Brain pericyte (primary cell): ENCODE measurements at places on chromosomes 13 and 19.

GRCh38 chr19:29450812-29451211 lies 75.0 kb upstream of the VSTM2B start:
- no peak for DNase-seq

DNA sequence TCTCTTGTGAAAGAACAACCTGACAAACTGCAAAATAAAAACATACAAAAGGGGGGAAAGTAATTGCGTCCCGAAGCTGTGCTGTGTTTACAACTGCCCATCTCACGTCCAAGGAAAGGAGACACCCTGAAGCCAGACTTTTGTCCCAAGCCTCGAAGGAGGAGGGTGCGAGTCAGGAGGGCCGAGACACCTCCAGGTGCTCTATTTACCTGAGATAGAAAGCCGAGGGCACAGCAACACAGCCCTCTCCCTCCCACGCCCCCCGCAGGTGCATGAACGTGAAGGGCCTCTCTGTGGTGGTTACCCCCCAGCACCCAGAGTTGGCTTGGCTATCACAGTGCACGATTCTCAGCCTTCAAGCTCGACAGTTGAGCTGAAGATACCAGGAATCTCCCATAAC lies 33.2 kb downstream of the NLRP13 start:
- no peak for DNase-seq

- no peak for DNase-seq
Measured at GRCh38 chr19:45245334-45245787, at the start of gene EXOC3L2. TSS of gene EXOC3L2 (minus strand) at chr19:45245407. CDS start at chr19:45239045, 6,362 bp downstream.

GRCh38 chr13:42715909-42716308 lies 65.5 kb upstream of the FAM216B start:
- no peak for DNase-seq

GRCh38 chr13:98976941-98977340 lies 923 bp downstream of the DOCK9 start:
- no peak for DNase-seq

DNA sequence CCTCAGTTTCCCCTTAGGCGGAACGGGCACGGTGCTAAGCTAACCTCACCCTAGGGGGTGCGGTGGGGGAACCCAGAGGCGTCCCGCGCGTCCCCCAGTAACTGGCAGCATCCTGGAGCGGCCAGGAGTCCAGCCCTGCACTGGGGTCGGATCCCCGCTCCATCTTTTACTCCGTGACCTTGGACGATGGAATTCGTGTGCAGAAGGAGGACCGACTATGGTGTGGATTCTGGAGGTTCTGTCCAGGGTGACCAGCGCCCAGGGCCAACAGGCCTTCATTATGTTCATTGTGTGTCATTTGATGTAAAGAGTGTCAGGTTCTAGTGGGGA lies 630 bp downstream of the SPPL2B start:
- no peak for DNase-seq

DNA sequence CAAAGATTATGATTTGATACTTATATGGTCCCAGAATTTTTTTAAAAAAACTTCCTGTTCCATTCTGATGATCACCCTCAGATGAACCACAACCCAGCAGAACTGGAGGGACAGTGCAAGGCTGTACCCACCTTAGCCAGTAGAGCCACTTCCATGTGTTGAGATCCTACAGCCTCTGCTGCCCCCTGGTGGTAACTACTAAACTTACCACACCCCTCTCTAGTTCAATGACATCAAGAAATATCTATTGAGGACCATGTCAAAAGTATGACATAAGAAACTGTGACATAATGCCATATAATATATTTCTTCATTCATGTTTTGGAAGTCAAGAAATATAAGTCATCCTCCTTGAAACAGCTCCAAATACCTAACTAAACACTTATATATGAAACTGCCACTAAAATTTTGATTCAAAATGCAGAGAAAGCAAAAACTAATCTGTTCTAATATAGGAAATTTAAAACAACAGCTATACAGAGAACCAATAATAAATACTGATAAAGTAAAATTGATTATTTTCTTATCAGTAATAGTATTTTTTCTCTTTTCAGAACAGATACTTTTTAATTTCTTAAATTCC lies 412.6 kb downstream of the KCTD12 start:
- DNase-seq: peak; percentile 55

DNA sequence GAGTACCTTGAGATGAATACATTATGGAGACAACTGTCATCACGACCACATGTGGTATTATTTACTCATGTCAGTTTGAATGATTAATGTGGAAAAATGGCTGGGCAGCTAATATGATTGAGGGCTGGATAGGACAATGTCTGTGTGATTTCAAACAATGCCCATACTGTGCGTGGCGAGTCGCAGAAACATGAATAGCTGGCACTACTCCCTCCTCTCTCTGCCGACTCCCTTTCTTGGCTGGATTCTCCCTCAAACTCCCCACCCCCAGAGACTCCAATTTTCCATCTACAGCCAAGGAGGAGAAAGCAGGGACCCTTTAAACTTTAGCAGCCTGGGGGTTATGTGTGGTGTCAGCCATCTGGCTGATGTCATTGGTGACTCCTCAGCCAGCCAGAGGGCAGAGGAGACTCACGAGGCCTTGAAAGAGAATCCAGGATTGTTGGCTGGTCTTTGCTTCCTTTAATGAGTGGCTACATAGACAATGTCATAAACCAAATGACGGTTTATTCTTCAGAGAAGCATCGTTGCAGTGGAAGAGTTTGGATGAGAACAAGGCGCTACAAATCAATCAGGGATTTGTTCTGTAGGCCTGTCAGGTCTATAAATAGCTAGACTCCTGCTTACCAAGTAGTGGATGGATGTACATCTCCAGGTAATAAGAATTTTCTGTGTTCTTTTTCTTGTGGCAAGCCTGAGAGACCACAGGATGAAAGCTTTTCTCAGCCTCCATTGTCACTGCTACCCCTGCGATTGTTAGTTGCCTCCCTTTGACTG lies 165.6 kb downstream of the DLEU7 start:
- no peak for DNase-seq

GRCh38 chr13:33642374-33643065 lies 175.4 kb upstream of the RFC3 start:
- no peak for DNase-seq

DNA sequence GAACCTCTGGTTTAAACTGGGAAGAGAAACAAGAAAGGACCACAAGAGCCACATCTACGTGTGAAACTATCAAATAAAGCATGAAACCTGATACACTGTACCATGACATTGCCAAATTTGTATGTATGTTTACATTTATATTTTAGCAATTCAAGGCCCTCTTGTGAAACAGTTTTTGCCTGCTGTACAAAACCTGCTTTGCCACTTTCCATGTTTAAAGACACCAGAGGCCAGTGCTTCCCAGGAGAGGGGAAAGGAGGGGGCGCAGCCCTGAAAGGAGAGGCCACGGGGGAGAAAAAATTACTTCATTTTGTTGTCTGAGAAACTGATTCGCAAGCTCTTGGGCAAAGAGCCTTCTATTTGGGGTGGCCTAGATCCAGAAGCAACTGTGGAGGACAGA lies 124.8 kb downstream of the DCLK1 start:
- DNase-seq: no peak

- no peak for DNase-seq
Measured at GRCh38 chr19:7655581-7655980, 13.3 kb upstream of the RETN start.

- DNase-seq: no peak
Measured at GRCh38 chr19:6312018-6312417, 21.4 kb downstream of the ACER1 start.

- no peak for DNase-seq
Measured at GRCh38 chr19:13965377-13965896, 13.1 kb downstream of the DCAF15 start.

- DNase-seq: no peak
Measured at GRCh38 chr19:10884274-10884673, 12.9 kb downstream of the CARM1 start.

DNA sequence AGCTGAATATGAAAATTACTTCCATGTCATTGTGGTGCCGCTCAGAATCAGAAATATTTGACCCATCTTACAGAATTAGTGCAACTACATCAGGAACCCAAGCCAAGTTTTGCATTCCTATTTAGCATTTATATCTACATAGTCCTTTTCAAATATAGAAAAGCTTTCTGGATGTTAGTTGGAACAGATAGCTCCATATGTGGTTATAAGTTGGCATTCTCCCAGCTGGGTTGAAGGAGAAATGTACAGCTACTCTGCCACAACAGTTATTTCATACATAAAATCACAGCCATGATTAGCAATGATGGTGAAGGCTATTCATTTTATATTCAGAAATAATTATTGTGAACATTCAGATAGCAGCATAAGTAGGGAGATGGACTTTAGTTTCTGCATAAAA lies 28.2 kb downstream of the HPN start:
- DNase-seq: no peak

- DNase-seq: no peak
Measured at GRCh38 chr13:106213028-106213757, 322.3 kb downstream of the EFNB2 start.

DNA sequence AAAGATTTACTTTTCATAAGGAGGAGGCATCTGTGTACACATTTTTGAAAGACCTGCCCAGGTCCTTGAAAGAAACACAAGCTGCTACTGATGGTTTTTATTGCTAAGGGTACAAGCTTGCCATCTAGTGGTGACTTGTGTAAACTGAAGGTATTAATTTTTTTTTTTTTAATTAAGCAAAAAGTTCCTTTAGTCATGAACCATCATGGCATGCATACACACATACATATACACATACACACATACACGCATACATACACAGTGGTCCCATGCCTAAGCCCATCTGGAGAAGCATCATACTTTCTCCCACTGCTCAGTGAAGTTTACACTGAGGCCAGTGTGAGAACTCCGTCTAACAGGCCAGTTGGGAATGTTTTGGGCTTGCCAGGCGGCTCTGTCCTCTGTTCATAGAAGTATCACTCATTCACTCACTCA lies 312.5 kb downstream of the DCLK1 start:
- no peak for DNase-seq

- no peak for DNase-seq
Measured at GRCh38 chr19:33290956-33291622, 11.2 kb downstream of the CEBPA start.

DNA sequence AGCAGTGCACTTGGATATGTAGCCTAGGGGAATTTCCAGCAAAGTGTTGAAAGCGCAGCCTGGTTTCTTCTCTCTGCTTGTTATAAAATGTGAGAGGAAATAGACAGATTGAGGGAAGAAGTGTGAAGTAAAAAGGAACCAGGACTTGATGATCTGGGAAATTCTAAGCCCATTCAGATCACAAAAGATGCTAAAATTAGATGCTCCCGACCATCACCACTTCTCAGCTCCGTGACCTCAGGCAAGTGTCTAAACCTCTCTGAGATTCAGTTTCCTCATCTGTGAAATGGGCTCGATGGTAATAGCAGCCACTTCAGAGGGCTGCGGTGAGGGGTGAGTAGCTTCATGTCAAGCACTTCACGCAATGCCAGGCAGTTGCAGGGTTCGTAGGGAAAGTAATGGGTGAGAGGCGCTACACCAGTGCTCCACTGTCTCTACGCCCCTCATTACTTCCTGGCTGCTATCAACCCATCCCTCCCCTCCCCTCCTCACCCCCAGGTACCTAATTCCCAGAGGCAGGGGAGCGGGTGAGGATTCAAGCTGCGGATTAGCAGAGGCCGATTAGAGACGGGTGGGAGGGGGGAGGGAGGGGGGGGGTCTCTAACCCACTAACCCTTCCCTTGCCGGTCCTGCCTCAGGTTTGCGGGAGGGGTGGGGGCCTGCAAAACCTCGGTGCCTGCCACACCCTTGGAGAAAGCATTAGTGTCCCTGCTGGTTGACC lies 9.0 kb upstream of the NFIC start:
- DNase-seq: no peak

- DNase-seq: no peak
Measured at GRCh38 chr19:8557642-8558238, 19.5 kb downstream of the MYO1F start.

DNA sequence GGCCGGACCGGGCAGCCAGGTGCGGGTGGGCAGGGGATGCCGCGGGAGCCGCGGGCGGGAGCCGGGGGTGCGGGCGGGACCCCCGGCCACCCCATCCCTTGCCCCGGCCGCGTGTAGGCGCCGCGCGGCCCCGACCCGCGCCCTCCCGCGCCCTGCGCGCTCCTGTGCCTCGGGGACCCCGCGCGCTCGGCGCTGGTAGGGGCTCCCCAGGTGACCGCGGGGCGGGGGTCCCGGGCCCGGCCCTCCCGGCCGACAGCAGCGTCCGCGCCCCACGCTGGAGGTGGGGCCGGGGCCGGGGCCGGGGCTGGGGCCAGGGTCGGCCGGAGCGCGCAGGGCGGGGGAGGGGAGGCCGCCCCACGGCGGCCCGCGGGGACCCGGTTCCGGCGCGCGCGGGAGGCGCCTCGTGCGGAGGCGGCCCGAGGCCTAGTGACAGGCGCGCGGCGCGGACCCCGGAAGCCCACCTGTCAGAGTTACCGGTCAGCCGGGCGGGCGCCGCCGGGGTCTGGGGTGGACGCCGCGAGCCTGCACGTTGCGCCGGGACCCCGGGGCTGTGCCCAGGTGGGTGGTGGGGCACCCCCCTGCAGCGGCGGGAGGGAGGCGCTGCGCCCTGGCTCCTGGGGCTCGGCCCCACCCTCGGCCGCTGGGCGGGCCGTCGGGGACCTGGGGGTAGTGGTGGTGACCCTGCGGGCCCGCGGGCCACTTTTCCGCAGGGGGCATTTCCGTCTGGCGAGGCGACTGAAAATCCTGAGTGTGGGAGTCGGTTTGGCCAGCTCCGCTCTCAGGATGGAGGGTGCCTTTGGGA lies 518 bp downstream of the TFDP1 start:
- DNase-seq: no peak

GRCh38 chr19:34155686-34156085 lies 16.6 kb upstream of the LSM14A start:
- DNase-seq: no peak

- DNase-seq: no peak
Measured at GRCh38 chr13:103288114-103288513, 221.9 kb upstream of the SLC10A2 start.

DNA sequence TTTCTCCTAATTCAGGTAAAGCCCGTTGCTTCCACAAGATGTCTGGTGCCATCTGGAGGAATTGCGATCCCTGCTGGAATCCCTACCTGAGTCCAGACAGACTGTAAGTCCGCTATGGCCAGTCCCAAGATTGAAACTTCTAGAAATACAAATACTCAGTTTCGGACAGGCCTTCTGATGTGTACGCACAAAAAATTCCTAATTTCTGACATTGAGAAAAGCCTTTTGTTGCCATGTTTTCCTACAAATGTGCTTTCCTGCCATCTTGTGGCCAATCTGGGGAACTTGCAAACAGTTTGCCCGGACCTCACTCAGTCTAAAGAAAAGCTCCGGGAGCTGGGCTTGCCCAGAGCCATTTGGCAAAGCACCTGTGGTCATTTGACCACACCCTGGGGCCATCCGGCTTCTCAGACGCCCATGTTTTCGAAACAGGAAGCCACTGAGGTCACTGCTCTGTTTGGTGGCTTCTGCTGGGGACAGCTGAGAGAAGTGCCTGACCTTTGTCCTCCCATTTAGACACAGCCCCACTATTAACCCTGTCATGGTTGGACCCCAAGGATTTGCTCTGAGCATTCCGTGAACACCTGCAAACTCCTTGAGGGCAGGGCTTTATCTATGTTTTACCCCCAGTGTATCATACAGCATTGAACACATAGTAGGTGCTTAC lies 79.4 kb downstream of the SLC15A1 start:
- peak; percentile 20 for DNase-seq

GRCh38 chr13:73870970-73871935 lies 263.0 kb downstream of the KLF12 start:
- DNase-seq: peak; percentile 72
